Activated CD8-positive, alpha-beta memory T cell treated with anti-CD3 and anti-CD28 coated beads for 48 hours (primary cell): ENCODE measurements at places on chromosomes 4 and X.

- DNase-seq: no peak
These were observed 84.7 kb upstream of the CBR4 start for GRCh38 chr4:169094656-169095231.

DNA sequence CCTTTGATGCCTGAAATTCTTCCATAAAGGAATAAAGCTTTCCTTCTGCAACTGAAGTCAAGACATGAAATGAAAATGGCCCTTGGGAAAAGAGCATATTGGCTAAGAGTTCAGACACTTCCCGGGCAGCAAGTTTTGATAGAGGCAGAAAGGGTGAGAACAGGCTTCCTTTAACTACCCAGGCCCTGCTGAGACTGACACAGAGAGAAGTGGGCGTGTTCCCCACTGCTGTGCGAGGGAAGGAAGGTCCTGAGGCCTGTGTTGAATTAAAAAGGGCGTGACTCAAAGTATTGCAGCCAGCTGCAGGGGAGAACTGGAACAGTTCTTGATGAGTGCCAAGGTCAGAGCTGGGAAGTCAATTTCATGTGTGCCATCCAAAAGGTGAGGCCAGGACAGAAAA is 33.9 kb upstream of the ADGRG2 start:
- DNase-seq: no peak

GRCh38 chr4:6937201-6937600 is 27.6 kb downstream of the TBC1D14 start:
- no peak for DNase-seq

DNA sequence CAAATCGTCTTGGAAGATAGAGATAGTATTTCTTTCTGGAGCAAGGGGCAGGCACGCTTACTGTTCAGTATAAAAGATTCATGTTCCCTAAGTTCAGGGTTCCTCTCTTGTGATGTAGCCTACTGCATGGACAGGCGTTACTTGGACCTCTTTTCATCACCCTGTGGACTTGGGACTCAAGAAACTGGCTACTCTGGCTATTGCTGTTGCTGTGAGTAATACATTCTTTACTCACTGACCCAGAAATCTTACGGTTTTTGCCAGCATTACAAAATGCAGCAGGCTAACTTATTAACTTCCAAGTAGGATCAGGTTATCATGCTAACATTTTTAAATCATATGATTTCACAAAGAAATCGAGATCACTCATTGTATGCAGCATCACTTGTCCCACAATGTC is 12.8 kb upstream of the GUCY1B1 start:
- DNase-seq: no peak

DNA sequence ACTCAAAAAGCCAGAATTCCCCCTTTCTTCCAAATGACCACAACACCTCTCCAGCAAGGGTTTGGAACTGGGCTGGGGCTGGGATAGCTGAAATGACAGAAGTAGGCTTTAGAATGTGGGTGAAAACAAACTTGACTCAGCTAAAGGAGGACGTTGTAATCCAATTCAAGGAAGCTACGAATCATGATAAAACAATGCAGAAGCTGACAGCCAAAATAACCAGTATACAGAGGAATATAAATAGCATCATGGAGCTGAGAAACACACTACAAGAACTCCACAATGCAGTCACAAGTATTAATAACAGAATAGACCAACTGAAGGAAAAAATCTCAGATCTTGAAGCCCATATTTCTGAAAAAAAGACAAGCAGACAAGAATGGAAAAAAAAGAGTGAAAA is 95.8 kb upstream of the TET2 start:
- DNase-seq: no peak
